Smooth muscle cell of trachea (primary cell): ENCODE measurements at places on chromosomes 7 and 10. TPM values are rescaled to one million over a fixed set of nuclear protein-coding genes. Genes with fewer than 3 reads are reported as not detected.

Gene ZNF239
- total RNA-seq = 5.5 TPM in 2 replicates

Gene NPY4R2
- 0.17 TPM in 1 of 2 replicates, not detected in the other for total RNA-seq

Gene RBP4
- 0.33 and 0.44 TPM in 2 replicates for total RNA-seq

Gene H2AZ2
- total RNA-seq = 136 and 290 TPM in 2 replicates

Gene MICALL2
- total RNA-seq = 23.6 and 59.2 TPM in 2 replicates

Gene NPFFR1
- under 0.01 TPM in 1 of 2 replicates, not detected in the other for total RNA-seq

Gene ACTA2
- total RNA-seq = 85.4 and 186 TPM in 2 replicates

Gene PRDX3
- 191 and 253 TPM in 2 replicates for total RNA-seq

Gene ABCA13
- 2.5 and 5.1 TPM in 2 replicates for total RNA-seq

Gene NUPR2
- total RNA-seq = not detected in 2 replicates

Gene HOXA4
- 0.58 and 0.66 TPM in 2 replicates for total RNA-seq

Gene TCF7L2
- 3.0 and 5.7 TPM in 2 replicates for total RNA-seq

Gene COPG2
- 35.8 and 38.5 TPM in 2 replicates for total RNA-seq

Gene ZNF804B
- total RNA-seq = not detected in 2 replicates

Gene ASB10
- total RNA-seq = not detected in 2 replicates

Gene ARMC3
- total RNA-seq = not detected in 2 replicates

Gene FOXI2
- total RNA-seq = not detected in 2 replicates
